Pons (tissue), 1 donor: ENCODE measurements at places on chromosomes 11 and 22.

DNA sequence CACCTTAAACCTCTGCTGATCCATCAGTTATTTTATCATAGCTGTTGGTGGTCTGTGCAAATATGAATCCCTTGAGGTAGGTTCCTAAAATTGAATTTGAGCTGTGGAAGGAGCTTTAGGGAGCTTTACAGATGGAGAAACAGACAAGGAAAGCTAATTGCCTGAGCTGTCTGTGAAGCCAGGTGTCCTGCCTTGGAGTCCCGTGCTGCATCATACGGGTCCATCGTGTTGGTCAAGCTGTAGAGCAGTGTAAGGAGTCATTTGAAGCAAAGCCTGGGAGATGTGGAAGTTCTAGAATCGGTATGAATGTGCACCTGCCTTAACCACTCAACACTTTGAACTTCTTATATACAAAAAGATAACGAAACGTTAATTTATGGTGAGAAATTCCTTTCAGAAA lies 1.0 kb downstream of the POLA2 start:
- DNase-seq, result no peak

- no peak for DNase-seq
These were observed 125.6 kb downstream of the BRD1 start for GRCh38 chr22:49702068-49702397.

GRCh38 chr11:76763573-76764346 lies 19.4 kb upstream of the TSKU start:
- peak; percentile 57 for DNase-seq

DNA sequence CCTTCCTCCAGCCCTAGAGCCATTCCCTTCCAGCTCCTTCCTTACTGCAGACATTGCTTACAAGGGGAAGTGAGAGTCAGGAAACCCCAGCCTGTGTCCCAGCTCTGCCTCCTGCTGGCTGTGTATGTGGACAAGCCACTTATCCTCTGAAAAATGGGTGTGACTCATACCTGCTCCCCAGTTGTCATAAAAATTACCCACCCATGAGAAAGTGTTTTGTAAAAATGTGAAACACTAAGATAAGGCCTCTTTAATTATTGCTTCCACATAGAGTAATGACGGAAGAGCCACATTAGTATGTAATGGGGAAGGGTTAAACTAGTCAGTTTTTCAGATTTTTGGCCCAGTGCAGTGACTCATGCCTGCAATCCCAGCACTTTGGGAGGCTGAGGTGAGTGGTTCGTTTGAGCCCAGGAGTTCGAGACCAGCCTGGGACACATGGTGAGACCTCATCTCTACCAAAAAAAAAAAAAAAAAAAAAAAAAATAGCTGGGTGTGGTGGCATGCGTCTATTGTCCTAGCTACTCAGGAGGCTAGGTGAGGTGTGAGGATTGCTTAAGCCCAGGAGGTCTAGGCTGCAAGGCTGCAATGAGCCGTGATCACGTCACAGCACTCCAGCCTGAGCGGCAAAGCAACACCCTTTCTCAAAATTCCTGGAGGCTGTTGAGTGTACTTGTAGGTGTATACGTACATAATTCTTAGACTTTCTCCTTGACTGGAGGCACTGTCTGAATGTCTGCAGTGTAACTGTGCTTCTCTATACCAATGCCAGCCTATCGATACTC lies 84.9 kb downstream of the CTTN start:
- peak; percentile 34 for DNase-seq

DNA sequence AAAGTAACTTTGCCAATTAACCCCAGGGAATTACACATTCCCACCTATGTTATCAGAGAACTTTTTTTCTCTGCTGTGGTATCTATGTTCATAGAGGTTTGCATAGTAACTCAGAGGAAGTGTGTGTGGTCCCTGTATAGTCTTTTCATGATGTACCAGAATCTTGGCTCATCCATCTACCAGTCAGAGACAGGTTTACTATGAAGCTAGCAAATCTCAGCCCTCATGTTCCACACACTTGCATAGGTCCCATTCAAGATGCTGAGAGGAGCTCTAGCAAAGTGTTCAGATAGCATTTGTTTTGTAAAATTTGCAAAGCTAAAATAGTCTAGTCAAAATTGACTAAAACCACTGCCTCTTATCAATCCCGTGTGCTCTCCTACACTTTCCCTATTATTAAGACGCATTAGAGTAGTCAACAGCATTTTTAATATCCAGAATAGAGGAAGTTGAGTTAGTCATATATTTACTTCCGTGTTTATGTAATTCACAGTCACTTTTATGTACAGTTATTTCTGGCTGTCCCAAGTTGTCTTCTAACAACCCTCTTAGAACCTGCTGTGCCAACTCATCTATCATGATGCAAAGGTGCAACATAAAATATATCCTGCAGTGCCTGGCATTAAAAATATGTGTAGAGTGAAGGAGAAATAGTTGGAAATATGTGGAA lies 184.2 kb downstream of the FAM76B start:
- DNase-seq, result no peak

GRCh38 chr11:116424615-116425261 lies 348.0 kb downstream of the BUD13 start:
- no peak for DNase-seq

- no peak for DNase-seq
These were observed 26.6 kb downstream of the KCNQ1OT1 start for GRCh38 chr11:2673250-2673610.

- DNase-seq, result no peak
These were observed 418.7 kb downstream of the SOX6 start for GRCh38 chr11:15937601-15938120.

DNA sequence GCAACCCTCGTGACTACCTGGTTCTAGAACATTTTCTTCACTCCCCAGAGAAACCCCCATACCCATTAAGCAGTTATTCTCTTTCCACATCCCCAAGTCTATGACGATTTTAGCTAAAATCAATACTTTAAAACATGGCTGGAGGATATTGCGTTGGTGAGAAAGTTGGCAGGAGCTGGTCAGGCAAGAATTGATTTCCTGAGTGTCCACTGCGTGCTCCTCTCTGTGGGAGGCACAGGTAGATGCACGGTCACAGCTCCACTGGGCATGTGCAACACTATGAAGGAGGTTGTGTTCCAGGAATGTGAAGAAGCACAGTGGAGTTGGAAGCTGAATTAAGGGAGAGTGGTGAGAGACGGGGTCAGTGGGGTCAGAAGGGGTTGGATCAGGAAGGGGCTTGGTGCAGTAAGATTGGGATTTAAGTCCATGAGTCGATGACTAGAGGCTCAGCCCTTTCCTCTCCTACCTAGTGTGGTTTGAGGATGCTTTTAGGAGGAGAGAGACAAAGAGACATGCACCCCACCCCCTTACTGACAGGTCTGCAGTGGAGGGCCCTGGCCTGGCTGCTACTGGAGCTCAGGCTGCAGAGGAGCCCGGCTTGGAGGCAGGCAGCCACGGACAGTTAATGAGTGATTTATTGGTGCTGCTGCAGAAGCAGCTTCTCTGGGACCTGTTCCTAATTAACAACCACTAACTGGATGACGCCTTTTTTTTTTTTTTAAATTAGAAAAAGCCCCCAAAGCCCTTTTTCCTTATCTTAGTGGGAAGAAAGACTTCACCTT lies 395.6 kb downstream of the TENM4 start:
- DNase-seq, result no peak
